Tibial nerve (tissue), 4 donors: ENCODE measurements at places on chromosomes 4 and X. TPM values are rescaled to one million over a fixed set of nuclear protein-coding genes. Genes with fewer than 3 reads are reported as not detected.

PPP4R3C gene
- total RNA-seq: not detected

- no peaks in the 10 kb centered on the region for H3K4me1 ChIP-seq
- H3K27ac ChIP-seq: no peak overlapping the region
These were observed 160.0 kb upstream of the PDE5A start for GRCh38 chr4:119788349-119789266.

MAOB gene
- 8.8 TPM for total RNA-seq

DCTD gene
- 58.6 TPM for total RNA-seq

- no peaks in the 10 kb centered on the region for H3K36me3 ChIP-seq
- no peak overlapping the region for H3K27ac ChIP-seq
- H3K4me1 ChIP-seq: no peaks in the 10 kb centered on the region
- DNase-seq: no peak
These were observed 77.8 kb downstream of the GALNTL6 start for GRCh38 chr4:171891038-171891437.

INTS6L gene
- total RNA-seq: 34.3 TPM

GPC3 gene
- 67.2 TPM for total RNA-seq

ZNF81 gene
- total RNA-seq: 8.8 TPM

CEP135 gene
- total RNA-seq: 9.6 TPM

DNA sequence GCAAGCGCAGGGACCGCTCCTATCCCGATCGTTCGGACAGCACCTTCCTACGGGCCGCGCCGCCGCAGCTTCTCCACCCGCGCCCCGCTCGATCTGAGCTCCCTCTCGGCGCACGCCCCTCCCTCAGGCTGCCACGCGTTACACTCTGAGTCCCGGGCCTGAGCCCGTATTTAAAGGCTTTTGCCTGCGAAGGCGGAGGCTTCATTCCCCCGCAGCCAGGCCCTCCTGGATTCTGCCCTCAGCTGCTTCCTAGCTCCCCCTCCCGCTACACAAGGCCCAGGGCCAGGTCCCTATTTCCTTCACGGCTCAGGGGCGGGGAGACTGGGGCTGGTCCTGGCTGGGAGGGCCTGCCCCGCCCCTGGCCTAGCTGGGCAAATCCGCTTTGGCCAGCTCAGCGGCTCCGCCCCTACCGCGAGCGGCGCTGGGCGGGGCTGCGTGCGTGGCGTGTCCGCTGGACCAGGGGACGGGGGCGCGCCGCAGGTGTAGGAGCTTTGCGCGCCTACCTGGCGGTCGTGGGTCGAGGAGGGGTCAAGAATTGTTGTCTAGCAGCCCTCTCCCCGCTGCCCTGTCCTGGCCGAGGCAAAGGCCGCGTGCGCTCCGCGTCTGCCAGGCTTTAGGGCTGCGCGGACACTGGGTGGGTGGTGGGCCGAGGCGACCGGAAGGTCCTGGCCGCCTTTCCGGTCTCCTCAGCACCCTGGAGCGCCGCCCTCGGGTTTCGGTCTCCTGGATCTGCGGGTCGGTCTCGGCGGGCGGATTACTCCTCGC, at the start of gene UGDH:
Gene UGDH (minus strand): TSS at position 144 of the 765 bp plus-strand sequence. CDS start 5,927 bp downstream, outside the sequence.
- peak within 1 kb of the TSS; percentile 96 for H3K27ac ChIP-seq
- H3K27me3 ChIP-seq: no peaks in the 10 kb centered on the region
- DNase-seq: peak; percentile 94
- peaks cover 22% of the 10 kb centered on the region for H3K4me1 ChIP-seq
- peak within 1 kb of the TSS; percentile 84 for H3K4me3 ChIP-seq
- H3K36me3 ChIP-seq: no peaks in the 10 kb centered on the region

GRCh38 chr4:147103403-147103946, 157.8 kb upstream of the TTC29 start:
- no peaks in the 10 kb centered on the region for H3K36me3 ChIP-seq
- H3K4me3 ChIP-seq: no peak overlapping the region
- peaks cover 5% of the 10 kb centered on the region for H3K4me1 ChIP-seq
- H3K27ac ChIP-seq: no peak overlapping the region
- peak; percentile 45 for DNase-seq

- H3K4me3 ChIP-seq: no peak overlapping the region
- no peaks in the 10 kb centered on the region for H3K36me3 ChIP-seq
- no peak for DNase-seq
These were observed 14.8 kb downstream of the CXCL3 start for GRCh38 chr4:74023709-74024108.

SH3RF1 gene
- 10.6 TPM for total RNA-seq

GRCh38 chr4:77854431-77855111, 8.1 kb upstream of the MRPL1 start:
- no peak for DNase-seq
- no peak overlapping the region for H3K4me3 ChIP-seq
- H3K27me3 ChIP-seq: no peaks in the 10 kb centered on the region
- H3K4me1 ChIP-seq: no peaks in the 10 kb centered on the region
- no peaks in the 10 kb centered on the region for H3K36me3 ChIP-seq
- no peak overlapping the region for H3K27ac ChIP-seq

SPANXA1 gene
- total RNA-seq: not detected

GRCh38 chr4:158410272-158410671, 111.4 kb upstream of the RXFP1 start:
- no peaks in the 10 kb centered on the region for H3K36me3 ChIP-seq
- no peaks in the 10 kb centered on the region for H3K27me3 ChIP-seq
- no peak overlapping the region for H3K4me3 ChIP-seq
- DNase-seq: no peak

CT47C1 gene
- not detected for total RNA-seq

HS6ST2 gene
- 0.63 TPM for total RNA-seq

GRCh38 chr4:56637791-56638190, 43.3 kb downstream of the HOPX start:
- no peaks in the 10 kb centered on the region for H3K27me3 ChIP-seq
- DNase-seq: no peak
- no peaks in the 10 kb centered on the region for H3K36me3 ChIP-seq
- no peaks in the 10 kb centered on the region for H3K4me1 ChIP-seq
- H3K27ac ChIP-seq: no peak overlapping the region

DNA sequence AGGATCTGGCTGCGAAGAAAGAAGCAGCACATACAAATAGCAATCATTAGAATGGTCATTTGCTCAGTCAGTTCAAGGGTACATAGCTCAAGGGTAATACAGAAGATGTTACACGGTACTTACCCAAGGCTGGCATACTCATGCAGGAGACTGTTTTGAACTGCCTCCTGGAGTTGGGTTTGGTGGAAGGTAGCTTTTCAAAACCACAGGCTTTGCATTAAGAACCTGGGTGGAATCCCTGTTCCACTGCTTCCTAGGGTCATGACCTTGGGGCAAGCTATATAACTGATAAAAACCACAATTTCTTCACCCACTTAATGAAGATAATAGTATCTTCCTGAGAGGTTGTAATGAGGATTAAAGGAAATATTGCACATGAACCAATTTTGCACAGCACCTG, 36.5 kb downstream of the TBC1D9 start:
- no peak for DNase-seq
- no peaks in the 10 kb centered on the region for H3K27me3 ChIP-seq
- no peaks in the 10 kb centered on the region for H3K36me3 ChIP-seq

GRCh38 chrX:12798601-12799000, 7.4 kb downstream of the PRPS2 start:
- no peaks in the 10 kb centered on the region for H3K4me1 ChIP-seq
- no peak overlapping the region for H3K27ac ChIP-seq
- H3K27me3 ChIP-seq: no peaks in the 10 kb centered on the region
- H3K36me3 ChIP-seq: peaks cover 58% of the 10 kb centered on the region

DNA sequence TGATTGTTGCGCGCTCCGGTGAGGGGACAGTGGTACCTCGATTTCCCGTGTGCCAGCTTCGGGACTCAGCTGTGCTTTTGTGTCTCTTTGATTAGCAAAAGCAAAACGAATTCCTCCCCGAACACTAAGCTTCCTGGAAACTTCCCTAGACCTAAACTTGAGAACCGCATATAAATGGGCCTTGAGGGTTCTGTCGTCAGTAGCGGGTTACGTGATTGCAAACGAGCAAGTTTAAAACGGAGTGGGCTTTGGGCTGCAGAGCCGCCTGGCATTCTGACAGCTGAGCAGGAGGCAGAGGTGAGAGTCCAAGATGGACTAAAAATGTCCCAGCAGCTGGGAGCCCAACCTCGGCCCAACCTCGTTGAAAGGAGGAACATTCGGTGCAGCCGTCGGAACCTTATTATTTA, 1.2 kb upstream of the TAPT1 start:
- no peak for DNase-seq
- H3K4me3 ChIP-seq: peak overlapping the region; percentile 81

GRCh38 chr4:111268769-111269414, 646.0 kb upstream of the PITX2 start:
- H3K36me3 ChIP-seq: no peaks in the 10 kb centered on the region
- DNase-seq: no peak
- peaks cover 4% of the 10 kb centered on the region for H3K4me1 ChIP-seq
- no peaks in the 10 kb centered on the region for H3K27me3 ChIP-seq

DNA sequence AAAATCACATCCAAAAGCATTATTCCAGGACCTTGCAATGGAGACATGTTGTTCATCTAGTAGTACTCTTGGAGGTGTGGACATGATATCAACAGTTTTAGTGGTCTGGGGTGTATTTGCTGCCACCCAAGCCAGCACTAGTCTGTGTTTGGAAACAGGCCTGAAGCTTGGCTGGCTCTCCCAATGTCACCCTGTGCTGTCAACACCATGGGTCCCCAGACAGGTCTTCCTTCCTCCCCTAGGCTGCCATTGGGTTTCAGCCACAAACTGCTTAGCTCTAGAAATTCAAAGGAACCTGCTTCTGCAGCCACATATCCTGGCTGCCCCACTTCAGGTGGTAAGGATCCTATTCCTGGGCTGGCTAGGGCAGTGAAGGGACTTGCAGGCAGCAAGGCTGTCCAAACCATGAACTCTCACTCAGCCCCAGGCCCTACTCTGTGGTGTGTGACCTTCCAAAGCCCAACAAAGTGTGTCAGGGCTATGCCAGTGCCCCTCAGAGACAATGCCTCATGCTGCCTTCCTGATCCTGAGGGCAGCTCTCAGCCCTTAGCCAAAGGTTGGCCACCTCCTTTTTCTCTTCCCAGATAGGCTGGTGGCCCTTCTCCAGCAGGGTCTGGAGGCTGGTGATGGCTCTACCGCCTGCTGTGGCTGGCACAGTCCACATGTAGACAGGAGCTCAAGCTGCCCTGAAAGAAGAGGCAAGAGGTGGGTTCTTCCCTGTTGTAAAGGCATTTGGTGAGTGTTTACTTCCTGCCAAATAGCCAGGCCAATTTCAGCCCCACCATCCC, 18.3 kb downstream of the AMER1 start:
- no peak for DNase-seq
- no peak overlapping the region for H3K27ac ChIP-seq
- H3K4me3 ChIP-seq: no peak overlapping the region

DNA sequence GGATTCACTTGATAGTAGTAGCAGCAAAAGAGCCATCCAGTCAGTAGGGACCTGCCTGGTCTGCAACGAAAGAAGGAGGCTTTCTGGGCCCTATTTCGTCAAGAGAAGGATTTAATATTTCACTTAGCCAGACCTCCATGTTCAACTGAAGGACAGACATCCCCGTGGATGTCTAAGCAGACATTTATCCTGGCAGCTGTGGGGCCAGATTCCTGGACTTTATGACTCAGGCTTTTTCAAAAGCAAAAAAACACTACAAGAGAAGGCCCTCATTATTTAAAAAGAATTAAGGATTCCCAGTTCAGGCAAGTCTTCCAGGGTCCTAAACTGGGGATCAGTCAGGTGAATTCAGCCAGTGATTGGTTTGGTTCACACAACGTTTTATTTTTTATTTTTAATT, 88.5 kb upstream of the TSPAN5 start:
- DNase-seq: no peak
- H3K27ac ChIP-seq: no peak overlapping the region
- no peaks in the 10 kb centered on the region for H3K27me3 ChIP-seq
- H3K4me1 ChIP-seq: no peaks in the 10 kb centered on the region

GRCh38 chr4:21410372-21410771, 538.2 kb downstream of the KCNIP4 start:
- no peak overlapping the region for H3K4me3 ChIP-seq
- H3K27me3 ChIP-seq: no peaks in the 10 kb centered on the region
- no peak overlapping the region for H3K27ac ChIP-seq
- no peak for DNase-seq
- no peaks in the 10 kb centered on the region for H3K36me3 ChIP-seq
- H3K4me1 ChIP-seq: no peaks in the 10 kb centered on the region

DNA sequence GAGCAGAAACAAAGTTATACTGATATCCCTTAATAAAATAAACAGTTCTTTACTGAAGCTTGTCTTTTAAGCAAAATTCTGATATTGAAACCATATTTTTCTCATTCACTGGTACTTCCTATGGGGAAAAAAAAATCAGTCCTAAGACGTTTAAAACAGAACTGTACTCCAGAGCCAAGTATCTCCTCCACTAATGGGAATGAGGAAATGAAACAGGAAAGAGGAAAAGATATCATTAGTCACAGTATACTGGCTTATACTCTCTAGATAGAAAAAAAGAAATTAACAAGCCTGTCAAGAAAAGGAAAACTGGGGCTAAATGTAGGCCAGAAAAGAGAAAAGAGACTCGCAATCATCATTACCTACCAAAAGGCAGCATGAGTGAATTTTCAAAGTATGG, 252.7 kb downstream of the CENPC start:
- H3K27ac ChIP-seq: no peak overlapping the region
- no peaks in the 10 kb centered on the region for H3K36me3 ChIP-seq
- H3K4me3 ChIP-seq: no peak overlapping the region
- no peaks in the 10 kb centered on the region for H3K27me3 ChIP-seq

TEX13D gene
- not detected for total RNA-seq

DNA sequence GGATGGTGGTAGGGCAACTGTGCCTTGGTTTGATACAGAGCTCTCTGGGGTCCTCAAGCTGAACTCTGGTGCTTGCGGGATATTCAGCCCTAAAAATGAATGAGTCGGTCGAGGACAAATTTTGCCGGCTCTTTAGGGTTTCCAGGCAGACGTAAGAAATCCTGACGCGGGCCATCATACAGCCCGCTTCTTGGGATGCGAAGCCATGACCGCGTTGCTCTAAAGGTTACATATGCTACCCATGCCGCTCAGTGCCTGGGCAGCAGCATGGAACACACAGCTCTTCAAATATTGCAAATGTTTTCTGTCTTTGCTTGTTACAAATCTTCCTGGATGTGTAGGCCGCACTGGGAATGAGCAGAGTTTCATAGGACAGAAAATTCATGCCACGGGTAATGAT, 55.6 kb downstream of the NBDY start:
- no peaks in the 10 kb centered on the region for H3K4me1 ChIP-seq
- H3K27me3 ChIP-seq: no peaks in the 10 kb centered on the region
- no peak overlapping the region for H3K4me3 ChIP-seq
- H3K27ac ChIP-seq: no peak overlapping the region
- no peak for DNase-seq

GRCh38 chrX:10926404-10926803, 184.7 kb upstream of the HCCS start:
- H3K4me3 ChIP-seq: no peak overlapping the region
- DNase-seq: no peak
- no peak overlapping the region for H3K27ac ChIP-seq
- no peaks in the 10 kb centered on the region for H3K4me1 ChIP-seq
- H3K36me3 ChIP-seq: no peaks in the 10 kb centered on the region
- H3K27me3 ChIP-seq: no peaks in the 10 kb centered on the region

DNA sequence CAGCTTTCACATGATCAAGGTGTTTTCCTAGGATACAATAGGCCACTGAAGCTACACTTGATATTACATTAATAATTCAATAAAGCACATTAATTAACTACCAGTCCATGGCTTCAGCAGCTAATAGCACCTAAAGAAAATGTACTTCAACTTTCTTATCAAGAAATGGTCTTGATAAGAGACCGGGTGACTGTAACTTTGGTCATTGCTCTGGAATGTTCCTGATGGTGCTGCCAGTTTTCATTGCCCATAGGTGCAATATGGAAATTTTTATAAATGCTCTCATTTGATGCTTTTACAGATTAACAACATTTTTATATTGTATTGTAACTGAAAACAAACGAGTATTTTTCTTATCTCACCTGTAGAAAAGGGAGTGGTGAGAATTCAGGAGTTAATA, 165.4 kb downstream of the SHROOM3 start:
- H3K4me3 ChIP-seq: no peak overlapping the region
- no peak overlapping the region for H3K27ac ChIP-seq
- no peak for DNase-seq
- H3K36me3 ChIP-seq: no peaks in the 10 kb centered on the region
- no peaks in the 10 kb centered on the region for H3K27me3 ChIP-seq

TCEAL2 gene
- total RNA-seq: 2.9 TPM

TGIF2LX gene
- total RNA-seq: not detected
